ENCODE measurements at places on chromosomes 7 and 10. TPM values are rescaled to one million over a fixed set of nuclear protein-coding genes. Genes with fewer than 3 reads are reported as not detected.

Gene CUBN
- 6.3 TPM for total RNA-seq

- no peak for DNase-seq
Observed at GRCh38 chr7:113775401-113775800, 143.4 kb downstream of the PPP1R3A start.

- DNase-seq, result no peak
Observed at GRCh38 chr7:140017543-140017942, 45.2 kb downstream of the PARP12 start.

Gene UNCX
- not detected for total RNA-seq

GRCh38 chr10:20058135-20058534, 241.9 kb downstream of the PLXDC2 start:
- no peak for DNase-seq

Gene WNT8B
- total RNA-seq, result not detected

Gene BLNK
- 1.8 TPM for total RNA-seq

DNA sequence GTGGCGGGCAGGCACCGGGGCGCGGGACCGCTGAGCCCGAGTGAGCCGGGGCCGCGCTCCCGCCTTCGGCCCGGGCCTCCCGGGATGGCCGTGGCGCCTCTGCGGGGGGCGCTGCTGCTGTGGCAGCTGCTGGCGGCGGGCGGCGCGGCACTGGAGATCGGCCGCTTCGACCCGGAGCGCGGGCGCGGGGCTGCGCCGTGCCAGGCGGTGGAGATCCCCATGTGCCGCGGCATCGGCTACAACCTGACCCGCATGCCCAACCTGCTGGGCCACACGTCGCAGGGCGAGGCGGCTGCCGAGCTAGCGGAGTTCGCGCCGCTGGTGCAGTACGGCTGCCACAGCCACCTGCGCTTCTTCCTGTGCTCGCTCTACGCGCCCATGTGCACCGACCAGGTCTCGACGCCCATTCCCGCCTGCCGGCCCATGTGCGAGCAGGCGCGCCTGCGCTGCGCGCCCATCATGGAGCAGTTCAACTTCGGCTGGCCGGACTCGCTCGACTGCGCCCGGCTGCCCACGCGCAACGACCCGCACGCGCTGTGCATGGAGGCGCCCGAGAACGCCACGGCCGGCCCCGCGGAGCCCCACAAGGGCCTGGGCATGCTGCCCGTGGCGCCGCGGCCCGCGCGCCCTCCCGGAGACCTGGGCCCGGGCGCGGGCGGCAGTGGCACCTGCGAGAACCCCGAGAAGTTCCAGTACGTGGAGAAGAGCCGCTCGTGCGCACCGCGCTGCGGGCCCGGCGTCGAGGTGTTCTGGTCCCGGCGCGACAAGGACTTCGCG, 534 bp downstream of the FZD9 start:
- no peak for DNase-seq

Gene PNLIP
- total RNA-seq, result not detected

Data from uterus (tissue), 4 donors.